ENCODE measurements at places on chromosomes 12 and 14.
A peak's percentile ranks its signal among the peaks of the same experiment; 100 is the strongest.

GRCh38 chr12:4293966-4294505 lies 20.5 kb downstream of the CCND2 start:
- DNase-seq, result no peak

- no peak for DNase-seq
Measured at GRCh38 chr12:11457996-11458645, 62.8 kb upstream of the PRB2 start.

GRCh38 chr14:24705840-24706239 lies 71.8 kb upstream of the GZMB start:
- DNase-seq, result no peak

DNA sequence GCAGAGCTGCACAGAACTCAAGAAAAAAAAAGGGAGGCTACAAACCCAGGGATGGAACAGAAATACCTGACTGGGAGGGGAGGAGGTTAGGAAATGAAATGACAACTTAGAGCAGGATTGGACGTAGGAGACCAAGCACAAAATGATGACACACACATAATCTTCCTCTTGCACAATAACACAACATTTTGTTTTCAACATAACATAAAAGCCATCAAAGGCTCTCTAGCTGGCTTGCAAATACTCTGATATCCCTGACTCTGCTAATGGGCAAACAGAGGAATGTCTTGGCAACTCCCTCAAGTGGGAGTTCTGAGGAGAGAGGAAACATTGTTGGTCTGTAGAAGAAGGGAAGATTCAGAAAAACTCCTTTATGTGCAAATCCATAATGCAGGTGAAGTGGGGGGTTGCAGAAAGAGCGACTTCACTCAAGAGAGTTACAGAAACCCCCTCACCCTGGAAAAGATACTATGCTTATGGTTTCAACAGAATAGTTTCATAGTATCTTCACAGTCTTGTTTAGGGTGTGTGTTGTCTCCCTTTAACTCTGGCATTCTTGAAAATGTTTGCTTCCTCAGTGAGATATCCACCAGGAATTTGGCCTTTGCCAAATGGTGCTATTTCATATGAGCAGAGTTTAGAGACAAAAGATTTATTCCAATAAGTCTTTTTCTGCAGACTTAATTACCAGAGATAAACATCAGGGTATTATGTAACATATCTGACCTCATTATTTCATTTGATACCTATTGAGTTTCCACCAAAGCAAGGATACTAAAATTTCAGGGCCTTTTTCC lies 43.8 kb upstream of the LTBP2 start:
- DNase-seq, result peak; percentile 44

GRCh38 chr14:100304825-100305323 lies 1.4 kb downstream of the SLC25A29 start:
- peak; percentile 34 for DNase-seq

- DNase-seq, result no peak
Measured at GRCh38 chr14:91755570-91756295, 23.8 kb upstream of the CATSPERB start.

- no peak for DNase-seq
Measured at GRCh38 chr14:67875175-67876006, 55.8 kb downstream of the RAD51B start.

DNA sequence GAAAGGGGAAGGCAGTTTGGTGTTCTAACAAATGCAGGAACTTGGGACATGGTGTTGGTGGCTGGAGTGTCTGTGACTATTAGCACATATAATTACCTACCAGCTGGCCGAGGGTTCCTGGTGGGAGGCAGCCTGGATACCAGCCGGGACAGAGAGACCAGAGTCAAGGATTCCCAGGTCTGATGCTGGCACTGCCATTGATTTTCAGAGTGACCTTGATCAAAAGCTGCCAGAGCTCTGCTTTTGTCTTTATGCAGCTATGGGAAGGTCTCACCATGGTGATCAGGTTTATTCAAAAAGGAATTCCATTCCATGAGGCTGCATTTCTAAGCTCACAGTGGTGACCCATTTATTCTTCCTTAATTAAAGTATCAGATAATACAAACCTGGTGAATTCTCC lies 101.0 kb upstream of the PWP1 start:
- DNase-seq, result no peak

- peak; percentile 95 for DNase-seq
Measured at GRCh38 chr12:89733579-89734201, 25.1 kb upstream of the ATP2B1 start.

GRCh38 chr12:122423258-122424165 lies 1.0 kb upstream of the CLIP1 start:
- DNase-seq, result peak; percentile 50

DNA sequence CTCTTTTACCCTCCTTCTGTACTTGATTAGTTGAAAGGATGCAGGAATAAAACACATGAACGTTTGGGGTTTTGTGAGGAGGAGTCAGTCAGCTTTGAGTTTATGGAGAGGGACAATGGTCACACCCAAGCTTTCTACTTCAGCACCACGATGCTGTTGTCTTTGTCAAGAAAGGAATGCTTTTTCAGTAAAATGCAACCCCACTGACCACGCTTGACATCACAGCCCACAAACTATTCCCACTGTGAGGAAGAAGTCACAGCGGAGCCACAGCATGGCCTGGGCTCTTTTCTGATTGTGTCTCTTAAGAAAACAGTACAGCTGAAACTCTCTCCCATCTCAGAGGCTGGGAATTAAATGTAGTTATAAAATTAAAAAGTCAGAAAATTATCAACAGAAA lies 135.2 kb downstream of the APAF1 start:
- peak; percentile 47 for DNase-seq

All from astrocyte of the spinal cord (primary cell).